GM04503 (cell line): ENCODE measurements at places on chromosomes 5 and 9.

DNA sequence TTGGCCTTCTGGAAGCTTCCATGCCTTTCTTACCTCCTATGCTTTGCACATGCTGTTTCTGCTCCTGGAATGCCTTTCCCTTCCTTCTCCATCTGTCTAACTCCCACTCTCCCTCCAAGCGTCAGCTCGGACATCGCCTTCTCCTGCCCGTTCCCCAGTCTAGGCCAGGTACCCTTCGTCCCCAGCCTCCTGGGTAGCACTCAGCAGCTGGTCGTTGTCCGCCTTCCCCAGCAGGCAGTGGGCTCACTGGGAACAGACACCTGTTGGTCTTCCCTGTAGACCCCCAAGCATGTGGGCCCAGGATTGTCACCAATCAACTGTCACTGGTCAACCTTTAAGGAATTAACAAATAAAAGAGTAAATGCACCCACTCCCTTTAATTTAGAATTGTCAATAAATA, 202.2 kb downstream of the RGS3 start:
- no peak for DNase-seq

GRCh38 chr5:1414311-1415058, 30.8 kb downstream of the SLC6A3 start:
- no peak for DNase-seq

- DNase-seq = no peak
Observed at GRCh38 chr9:137423514-137424291, 510 bp downstream of the NOXA1 start.

- DNase-seq = no peak
Observed at GRCh38 chr9:23841304-23841703, 15.3 kb upstream of the ELAVL2 start.

DNA sequence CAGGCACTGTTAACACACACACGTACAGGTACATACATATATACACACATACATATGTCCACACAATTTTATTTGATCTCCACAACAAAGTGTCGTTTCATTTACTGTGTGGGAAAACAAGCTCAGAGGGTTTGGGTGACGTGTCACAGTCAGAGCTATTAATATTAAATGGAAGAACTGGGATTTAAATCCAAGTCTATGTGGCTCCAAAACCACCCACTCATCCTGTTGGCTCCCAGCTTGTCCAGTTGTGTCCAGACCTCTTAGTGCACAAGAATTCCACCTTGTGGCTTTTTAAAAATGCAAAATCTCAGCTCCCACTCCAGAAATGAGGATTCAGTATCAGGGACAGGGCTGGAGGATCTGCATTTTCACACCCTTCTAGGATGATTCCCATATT, 52.3 kb upstream of the PTPDC1 start:
- no peak for DNase-seq

GRCh38 chr5:75439276-75439675, 72.2 kb downstream of the CERT1 start:
- DNase-seq = no peak

DNA sequence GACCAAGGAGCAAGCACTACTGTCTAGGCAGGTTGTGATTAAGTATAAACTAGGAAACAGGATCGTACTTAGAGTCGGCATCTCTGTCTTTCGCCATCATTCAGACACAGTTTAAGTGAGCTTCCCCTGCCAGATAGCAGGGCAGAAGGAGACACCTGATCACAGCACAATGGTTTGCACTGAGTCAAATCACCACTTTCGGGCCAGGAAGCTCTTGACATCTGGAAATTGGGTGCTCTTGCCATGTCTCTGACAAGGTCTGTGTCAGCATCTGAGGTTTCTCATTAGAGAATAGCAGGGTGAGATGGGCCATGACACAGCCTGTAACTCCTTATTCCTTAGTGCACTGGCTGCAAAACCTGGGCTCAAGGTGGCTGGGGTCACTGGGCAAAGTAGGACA, 8.3 kb downstream of the ADRB2 start:
- DNase-seq = no peak

DNA sequence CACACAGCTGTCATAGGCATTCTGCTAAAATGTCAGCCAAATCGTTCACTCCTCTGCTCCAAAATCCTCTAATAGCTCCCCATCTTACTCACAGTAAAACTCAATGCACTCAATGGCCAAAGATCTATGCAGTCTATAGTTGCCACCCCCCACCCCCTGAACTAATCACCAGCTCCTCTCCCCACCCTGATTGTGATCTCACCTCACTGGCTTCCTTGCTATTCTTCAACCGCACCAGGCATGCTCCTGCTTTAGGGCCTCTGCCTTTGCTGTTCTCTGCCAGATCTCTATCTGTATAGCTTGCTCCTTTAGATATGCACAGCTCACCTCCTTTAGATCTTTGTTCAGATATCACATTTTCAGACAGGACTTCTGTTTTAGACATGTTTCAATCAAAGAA, 33.2 kb upstream of the SNX2 start:
- no peak for DNase-seq

- no peak for DNase-seq
Observed at GRCh38 chr5:156991714-156992113, 28.7 kb upstream of the TIMD4 start.

DNA sequence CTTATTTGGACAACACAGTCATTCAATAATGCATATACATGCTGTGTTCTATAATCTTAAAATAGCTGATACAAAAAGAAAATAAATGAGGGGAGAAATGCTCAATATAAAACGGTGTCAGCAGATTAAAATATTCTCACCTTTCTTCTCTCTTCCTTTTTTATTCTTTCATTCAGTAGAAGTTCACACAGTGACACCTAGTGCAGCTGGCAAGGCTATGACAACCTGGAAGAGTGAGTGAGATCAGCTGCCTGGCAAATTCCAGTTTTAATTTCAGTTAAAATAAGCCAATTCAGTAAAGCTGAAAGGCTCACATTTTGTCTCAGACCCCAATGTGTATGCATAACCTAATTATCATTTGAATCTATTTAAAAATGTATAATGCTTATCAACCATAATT, 150.3 kb downstream of the RASEF start:
- no peak for DNase-seq

DNA sequence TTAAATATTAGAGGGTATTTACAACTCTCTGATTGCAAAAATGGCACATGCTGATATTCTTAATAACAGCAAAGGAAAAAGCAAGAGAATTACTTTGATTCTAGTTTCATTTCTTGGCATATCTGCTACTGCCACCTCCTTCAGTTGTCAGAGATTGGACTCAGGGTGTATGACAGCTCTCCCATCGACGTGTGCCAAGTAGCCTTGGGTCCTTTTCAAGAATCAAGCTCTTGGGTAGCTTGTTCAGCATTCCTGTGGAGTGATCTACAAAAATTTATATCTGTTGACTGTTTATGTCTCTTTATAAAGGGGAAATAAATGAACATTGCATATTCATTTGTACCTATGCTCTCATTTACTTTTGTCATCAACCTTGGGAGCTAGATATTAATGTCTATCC, 315.6 kb downstream of the PRR16 start:
- peak; percentile 45 for DNase-seq

GRCh38 chr5:9655641-9656040, 25.5 kb upstream of the TAS2R1 start:
- DNase-seq = no peak

- DNase-seq = no peak
Observed at GRCh38 chr5:59182760-59183159, 599.9 kb downstream of the RAB3C start.

GRCh38 chr5:6557807-6558575, 74.9 kb downstream of the NSUN2 start:
- no peak for DNase-seq

GRCh38 chr5:126562823-126563222, 32.2 kb downstream of the ALDH7A1 start:
- DNase-seq = no peak

DNA sequence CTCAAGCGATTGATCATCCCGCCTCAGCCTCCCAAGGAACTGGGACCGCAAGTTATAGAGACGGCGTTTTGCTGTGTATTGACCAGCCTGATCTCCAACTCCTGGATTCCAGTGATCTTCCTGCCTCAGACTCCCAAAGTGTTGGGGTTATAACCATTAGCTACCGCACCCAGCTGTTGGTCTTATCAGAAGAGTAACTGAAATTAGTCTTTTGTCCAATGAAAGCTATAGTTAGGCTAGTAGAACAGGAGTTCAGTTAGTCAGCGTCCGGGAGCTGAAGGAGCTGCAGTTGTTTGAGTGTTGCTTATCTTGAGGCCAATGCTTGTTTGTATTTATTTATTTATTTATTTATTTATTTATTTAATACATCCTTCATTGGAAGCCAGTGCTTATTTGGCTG, 3.2 kb upstream of the MIGA2 start:
- DNase-seq = no peak

- DNase-seq = no peak
Observed at GRCh38 chr5:148455185-148455584, 71.4 kb downstream of the FBXO38 start.

GRCh38 chr5:83510260-83510659, 38.7 kb downstream of the VCAN start:
- DNase-seq = no peak

DNA sequence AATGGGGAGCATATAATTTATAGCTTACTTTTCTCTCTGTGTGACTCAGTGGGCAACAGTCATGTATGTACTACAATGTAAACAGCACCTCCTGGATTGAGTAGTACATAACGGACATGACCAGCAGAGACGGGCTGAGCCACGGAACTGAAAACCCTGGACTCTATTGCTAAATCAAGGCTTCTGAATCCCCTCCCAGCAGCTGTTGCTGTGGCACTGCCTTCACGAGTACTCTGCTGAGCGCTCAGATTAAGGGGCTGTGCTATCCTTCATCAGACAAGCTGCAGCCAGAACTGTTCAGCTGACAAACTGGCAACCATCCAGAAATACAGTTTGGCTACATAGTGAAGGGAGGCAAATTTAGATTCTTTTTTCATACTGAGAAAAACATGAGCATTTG, 131.3 kb upstream of the CCDC180 start:
- no peak for DNase-seq

DNA sequence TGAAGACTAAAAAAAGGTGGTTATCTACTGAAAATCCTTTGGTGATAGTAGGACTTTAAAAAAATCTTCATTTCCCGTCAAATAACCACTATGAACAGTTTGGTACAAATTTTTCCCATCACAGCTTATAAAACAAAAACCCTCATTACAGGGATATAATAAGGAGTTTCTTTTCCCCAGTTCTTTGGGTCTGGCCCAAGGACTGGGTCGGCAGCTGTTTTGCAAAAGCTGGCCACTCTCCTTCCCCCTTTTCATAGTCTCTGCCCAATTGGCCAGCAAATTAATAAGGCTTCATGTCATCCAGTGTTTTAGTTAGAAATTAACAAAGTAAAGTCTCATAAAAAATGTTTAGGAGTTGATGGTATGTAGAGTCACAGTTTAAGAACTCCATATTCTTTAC, 47.0 kb upstream of the PDE8B start:
- no peak for DNase-seq

DNA sequence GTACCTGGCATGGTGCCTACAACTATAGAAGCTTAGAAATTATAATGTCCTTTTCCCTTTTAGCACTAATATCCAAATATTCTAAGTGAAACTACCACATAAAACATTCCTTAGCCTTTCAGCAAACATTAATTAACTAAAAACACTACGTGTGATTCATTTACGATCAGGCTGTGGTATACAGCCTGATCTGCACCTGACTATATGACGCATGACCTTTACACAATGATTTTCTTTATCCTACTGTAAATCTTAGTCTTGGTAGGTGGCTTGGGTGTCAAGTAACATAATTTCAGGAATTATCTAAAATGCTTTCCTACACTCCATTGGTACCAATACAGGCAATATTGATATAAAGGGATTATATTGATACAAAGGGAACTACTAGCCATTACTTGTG, 686.7 kb downstream of the DTWD2 start:
- no peak for DNase-seq

DNA sequence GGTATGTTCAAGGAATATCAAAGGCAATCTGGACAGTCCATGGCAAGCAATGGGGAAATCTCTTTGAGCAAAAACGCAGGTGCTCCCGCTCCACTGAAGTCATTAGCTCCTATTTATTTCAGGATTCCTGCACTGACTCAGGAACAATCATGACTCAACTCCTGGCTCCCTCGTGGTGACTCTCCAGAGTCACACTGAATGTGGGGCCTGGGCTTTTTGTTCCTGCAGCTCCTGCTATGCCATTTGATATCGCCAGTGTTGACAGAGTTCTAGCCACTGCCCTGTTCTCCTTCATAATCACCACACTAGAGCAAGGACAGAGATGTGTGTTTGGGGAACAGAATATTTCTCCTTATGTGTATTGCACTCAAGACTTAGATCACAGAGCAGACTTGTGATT, 187.2 kb upstream of the ZNF462 start:
- DNase-seq = no peak

DNA sequence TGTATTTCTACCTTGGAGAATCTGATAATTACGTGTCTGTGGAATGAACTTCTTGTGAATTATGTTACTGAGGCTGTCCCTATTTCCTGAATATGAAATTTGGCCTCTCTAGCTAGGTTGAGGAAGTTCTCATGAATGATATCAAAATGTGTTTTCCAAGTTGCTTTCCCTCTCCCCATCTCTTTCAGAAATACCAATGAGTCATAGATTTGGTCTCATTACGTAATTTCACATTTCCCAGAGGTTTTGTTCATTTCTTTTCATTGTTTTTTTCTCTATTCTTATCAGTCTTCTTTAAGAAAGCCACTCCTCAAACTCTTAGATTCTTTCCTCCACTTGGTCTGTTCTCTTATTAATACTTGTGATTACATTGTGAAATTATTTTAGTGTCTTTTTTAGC, 923.8 kb upstream of the CDH9 start:
- DNase-seq = no peak

DNA sequence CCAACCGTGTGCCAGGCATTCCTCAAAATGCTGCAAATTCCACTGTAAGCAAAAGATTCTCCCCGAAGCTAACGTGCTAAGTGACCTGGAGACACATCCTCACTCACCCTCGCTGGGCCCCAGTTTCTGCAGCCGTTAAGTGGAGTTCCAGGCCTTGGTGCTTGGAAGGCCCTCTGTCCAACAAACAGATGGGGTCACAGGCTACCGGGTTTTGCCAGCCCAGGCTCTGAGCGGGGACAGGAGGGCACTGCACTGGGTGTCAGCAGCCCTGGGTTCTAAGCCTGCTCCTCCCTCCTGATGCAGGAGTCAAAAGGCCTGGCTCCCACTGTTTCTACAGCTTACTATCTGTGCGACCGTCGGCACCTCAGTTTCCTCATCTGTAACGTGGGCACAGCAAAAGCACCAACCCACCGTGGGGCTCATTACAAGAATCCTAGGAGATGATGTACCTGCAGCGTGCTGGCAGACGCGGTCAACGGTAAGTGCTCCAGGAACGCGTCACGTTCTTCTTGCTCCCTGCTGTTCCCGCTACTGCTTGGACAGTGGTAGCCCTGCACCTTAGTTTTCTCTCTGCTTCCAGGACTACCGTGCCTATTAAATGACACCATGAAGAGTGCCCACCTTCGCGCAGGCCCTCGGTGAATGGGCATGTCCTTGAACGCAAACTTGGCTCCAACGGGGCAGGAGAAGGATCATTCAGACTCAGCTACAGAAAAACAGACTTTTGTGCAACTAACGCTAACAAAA, 84.8 kb downstream of the ADAMTS2 start:
- no peak for DNase-seq

GRCh38 chr9:114037961-114038723, 40.0 kb downstream of the AMBP start:
- DNase-seq = no peak
